Stimulated activated CD4-positive, alpha-beta T cell treated with anti-CD3 and anti-CD28 coated beads, TNF-alpha, amount 100 ng/mL, for 1 hour (primary cell): ENCODE measurements at places on chromosomes 3 and 15.

- no peak for DNase-seq
Measured at GRCh38 chr3:152834776-152835600, at the start of gene P2RY1. Gene P2RY1, plus strand, starts transcription at chr3:152835131. Its CDS starts 652 bp downstream, at chr3:152835783.

GRCh38 chr3:16090024-16090423, 84.5 kb upstream of the GALNT15 start:
- no peak for DNase-seq

DNA sequence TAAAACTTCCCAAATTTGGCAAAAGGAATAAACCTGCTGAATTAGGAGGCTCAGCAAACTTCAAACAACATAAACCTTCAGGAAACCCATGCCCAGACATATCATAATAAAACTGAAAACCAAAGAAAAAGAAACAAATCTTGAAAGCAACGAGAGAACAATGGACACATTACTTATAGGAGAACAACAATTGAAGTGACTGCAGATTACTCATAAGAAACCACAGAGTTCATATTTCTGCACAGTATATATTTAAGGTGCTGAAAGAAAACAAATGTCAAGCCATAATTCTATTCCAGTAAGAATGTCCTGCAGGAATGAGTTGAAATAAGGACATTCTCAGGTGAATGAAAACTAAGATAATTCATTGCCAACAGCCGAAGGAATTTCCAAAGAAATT, 80.8 kb upstream of the PROK2 start:
- no peak for DNase-seq

GRCh38 chr15:75809986-75810750, 33.1 kb upstream of the UBE2Q2 start:
- no peak for DNase-seq

- DNase-seq: no peak
Measured at GRCh38 chr15:26102365-26102764, 239.2 kb upstream of the ATP10A start.

GRCh38 chr3:123961508-123961856, 453 bp upstream of the CCDC14 start:
- no peak for DNase-seq

- DNase-seq: no peak
Measured at GRCh38 chr15:36106640-36107335, 472.6 kb upstream of the CDIN1 start.

DNA sequence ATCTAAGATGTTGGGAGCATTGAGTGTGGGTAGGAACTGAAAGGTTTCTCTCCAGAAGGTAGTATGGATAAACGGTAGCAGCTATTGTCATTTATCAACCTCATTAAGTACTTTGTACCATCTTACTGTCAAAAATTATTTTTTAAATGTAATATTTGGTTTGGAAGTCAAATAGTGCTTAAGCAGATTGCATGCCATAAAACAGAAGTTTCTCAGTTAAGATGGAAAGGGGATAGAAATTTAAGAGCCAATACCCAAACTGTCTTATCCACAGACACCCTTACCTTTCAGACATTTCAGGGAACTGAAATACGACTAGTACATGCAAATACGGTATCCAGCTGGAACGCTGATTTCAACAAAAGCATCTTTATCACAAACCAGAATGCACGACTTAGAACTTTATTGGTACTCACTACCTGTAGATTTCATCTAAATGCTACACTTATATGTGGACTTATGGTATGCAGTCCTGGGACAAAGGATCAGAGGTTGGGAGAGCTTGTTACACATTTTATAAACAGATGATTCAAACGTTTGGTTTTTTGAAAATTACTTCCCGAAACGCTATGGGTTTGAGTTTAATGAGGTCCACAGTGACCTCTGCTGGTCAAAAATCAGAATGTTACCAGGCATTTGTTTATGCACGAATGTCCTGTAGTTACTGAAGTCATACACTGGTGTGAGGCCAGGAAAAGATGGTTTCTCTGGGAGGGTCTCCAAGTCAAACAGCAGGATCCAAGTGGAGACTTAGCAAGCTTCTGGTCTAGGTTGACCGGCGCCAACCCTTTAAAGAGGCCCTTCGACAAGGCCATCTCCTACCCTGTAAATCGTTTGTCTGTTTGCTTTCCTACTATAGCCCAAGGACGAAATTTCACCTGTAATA, 45.7 kb upstream of the DUT start:
- DNase-seq: peak; percentile 1

DNA sequence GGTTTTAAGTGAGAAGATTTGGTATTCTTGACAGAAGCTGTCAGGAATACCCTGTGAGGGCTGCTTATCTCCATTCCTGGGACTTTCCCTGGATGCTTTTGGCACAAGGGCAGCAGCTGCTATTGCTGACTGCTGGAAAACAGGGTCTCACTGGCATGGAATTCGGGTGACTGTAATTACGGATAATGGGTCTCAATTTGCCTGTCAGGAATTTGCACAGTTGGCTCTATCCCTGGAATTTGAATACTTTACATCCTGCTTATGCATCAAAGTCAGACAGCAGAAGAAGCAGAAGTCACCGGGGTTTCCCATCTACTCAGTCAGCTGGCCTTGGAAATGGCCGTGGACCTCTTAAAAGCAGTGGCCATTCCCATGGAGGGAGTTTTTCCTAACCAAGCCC, 25.9 kb upstream of the AKAP13 start:
- no peak for DNase-seq

DNA sequence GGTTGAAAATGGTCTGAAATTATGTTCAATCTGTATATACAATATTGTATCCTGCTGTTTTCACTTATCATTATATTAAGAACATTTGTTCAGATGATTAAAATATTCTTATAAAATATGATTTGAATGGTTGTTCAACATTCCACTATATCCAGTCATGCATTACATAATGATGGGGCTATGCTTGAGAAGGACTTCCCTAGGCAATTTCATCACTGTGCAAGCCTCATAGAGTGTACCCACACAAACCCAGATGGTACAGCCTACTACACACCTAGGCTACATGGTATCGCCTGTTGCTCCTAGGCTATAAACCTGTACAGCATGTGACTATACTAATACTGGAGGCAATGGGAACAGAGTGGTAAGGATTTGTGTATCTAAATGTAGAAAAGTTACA, 30.5 kb downstream of the SLC7A14 start:
- DNase-seq: no peak

DNA sequence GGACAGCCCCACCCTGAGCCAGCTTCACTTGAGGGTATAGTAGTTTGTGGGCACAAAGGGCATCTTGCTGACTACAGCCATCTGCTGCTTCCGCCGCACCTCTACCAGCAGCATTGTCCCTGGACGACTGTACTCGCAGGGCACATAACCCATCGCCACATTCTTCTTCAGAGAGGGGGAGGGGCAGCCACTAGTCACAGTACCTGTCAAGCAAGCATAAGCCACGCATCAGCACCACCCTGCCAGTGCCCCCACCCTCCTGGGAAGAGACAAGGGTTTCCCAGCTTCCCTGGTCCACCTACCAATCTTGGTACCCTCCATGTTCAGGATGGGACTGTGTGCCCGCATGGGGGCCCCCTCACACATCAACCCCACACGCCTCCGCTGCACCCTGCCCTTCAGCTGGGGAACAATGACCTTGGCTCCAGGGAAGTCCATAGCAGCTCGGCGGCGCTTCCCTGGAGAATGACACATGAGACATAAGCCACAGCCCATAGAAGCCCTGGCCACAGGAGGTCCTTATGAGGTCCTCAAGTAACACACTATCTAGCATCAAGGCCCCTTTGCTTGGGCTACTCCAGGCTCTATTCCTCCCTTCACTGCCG, 4.7 kb downstream of the AMT start:
- no peak for DNase-seq

DNA sequence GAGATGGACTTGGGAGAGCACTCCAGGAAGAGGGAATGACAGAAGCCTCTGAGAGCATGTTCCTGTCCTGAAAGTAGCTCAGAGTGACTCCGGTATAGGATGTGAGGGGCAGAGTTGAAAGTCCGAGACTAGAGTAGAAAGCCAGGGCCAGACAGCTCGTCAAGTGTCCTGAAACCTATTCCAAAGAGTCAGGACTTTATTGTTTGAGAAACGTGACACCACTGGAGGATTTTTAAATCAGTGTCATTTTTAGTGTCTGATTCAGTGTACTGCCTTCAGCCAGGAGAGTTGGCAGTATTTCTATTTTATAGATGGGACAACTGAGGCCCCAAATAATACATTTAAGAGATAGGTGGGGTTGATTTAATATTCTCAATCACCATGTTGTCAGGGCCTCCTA, 1.6 kb upstream of the RBMS3 start:
- DNase-seq: no peak

GRCh38 chr3:34998902-34999301, 640.4 kb upstream of the ARPP21 start:
- DNase-seq: no peak

GRCh38 chr3:60304112-60304511, 947.1 kb downstream of the FHIT start:
- no peak for DNase-seq

DNA sequence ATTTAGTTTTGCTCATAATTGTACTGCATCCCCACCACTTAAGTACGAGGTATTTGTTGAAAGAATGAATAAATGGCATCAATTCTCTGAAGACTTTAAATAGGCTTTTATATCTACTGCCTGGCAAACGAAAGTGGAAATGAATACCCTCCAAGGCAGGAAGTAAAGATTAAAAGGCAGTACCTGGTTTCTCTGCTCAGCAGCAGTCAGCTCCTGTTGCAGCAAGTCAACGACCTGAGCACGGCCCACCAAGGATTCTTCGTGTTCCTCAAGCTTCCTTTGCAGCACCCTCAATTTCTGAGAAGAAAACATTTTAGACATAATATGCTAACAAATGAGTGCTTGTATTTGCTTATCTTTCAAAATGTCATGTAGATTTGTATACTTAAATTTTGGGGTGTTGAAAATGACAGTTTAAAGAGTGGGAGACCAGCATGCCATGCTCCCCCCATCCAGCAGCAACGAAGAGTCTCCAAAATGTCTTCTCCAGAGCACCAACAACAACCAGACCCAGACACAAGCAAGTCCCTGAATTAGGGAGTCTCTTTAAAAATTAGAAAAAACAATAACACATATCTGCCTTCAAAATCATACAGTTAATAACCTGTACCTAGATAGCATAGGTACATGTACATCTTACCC, 31.2 kb downstream of the GOLGB1 start:
- DNase-seq: no peak

DNA sequence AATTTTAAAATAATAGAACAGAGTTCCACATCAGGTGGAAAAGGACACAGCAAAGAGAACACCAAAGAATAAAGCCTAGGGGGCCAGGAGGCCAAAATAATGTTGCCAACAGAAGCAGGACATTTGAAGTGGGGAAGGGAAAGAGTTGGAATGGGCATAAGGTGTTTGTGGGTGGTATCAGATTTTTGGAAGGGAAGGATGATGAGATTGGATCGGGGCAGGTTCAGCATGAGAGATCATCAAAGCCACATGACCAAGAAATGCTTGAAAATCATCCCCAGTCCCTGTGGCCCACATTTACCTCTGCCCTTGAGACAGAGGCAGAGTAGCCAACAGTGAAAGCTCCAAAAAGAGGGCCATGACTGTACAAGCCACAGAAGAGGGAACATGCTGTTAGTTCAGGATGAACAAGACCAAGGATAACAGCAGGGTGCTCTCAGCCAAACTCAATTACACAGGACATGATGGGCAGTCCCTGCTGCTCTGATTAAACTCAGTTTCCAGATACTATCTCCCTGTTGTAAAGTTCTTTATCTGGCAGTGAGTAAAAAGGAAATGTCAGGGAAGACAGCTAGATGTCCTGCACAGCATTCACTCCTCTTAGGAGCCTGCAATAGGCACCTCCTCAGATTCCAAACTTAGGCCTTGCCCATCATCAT, 32.5 kb downstream of the RAB27A start:
- DNase-seq: no peak

- no peak for DNase-seq
Measured at GRCh38 chr3:133469140-133469731, 69.4 kb downstream of the BFSP2 start.

- no peak for DNase-seq
Measured at GRCh38 chr15:101250341-101250831, 1.5 kb downstream of the CHSY1 start.

GRCh38 chr3:47804577-47804976, 1.6 kb downstream of the DHX30 start:
- no peak for DNase-seq

DNA sequence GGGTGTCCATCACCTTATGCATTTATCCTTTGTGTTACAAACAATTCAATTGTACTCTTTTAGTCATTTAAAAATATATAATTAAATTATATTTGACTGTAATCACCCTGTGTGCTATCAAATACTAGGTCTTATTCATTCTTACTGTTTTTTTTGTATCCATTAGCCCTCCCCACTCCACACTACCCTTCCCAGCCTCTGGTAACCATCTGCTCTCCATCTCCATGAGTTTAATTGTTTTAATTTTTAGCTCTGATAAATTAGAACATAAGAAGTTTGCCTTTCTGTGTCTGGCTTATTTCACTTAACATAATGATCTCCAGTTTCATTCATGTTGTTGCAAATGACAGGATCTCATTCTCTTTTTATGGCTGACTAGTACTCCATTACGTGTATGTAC, 16.8 kb downstream of the C3orf20 start:
- DNase-seq: no peak

GRCh38 chr3:15272426-15273196, 59.8 kb downstream of the SH3BP5 start:
- DNase-seq: no peak

DNA sequence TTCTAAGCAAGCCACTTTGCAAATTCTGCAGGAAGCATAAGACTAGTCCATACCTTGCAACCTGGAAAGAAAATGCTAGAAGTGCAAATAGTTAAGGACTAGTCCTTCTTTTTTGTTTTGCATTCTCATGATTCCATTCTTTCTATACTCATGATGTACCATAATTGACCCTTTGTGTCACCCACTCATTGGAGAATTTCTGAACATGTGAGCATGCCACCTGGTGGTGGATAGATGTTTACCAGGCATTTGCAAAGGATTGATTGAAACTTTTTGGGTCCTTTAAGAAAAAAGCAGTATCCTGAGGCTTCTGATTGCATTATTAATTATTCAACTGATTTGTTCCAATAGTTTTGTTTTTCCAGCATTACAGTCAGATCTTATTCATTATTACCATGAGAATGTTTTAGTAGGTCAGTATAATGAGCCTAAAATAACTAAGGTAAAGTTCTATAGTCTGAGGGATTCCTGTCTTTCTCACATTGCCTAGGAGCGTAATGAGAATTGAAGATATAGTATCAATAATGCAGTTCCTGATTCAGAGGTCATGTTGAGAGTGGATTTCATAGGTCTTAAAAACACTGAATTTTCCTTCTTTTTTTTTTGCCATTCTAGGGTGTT, 20.2 kb upstream of the DIPK2A start:
- DNase-seq: no peak

DNA sequence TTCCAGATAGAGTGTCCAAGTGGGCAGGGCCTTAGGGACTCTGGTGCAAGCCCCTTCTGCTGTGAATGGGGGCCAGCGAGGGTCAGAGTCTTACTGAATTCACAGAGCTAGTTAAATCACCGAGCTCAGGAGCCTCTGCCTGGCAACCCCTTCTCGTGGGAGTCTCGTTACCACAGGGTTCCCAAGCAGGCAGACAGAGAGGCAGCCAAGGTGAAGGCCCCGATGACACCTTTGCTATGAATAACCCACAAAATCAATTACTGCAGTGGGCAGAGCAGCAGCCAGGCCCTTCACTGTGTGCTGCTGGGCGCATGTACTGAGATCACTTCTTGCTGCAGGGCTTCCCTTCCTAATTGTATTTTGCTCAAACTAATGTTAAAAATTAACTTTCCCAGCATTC, 56.9 kb downstream of the SPSB4 start:
- DNase-seq: no peak

- DNase-seq: no peak
Measured at GRCh38 chr15:58406811-58407210, 25.0 kb upstream of the LIPC start.
